ENCODE measurements at places on chromosomes 6 and 20.

GRCh38 chr6:1029141-1029540 lies 282.8 kb upstream of the FOXQ1 start:
- no peak for DNase-seq

GRCh38 chr6:145272246-145272645 lies 463.1 kb downstream of the EPM2A start:
- DNase-seq: no peak

DNA sequence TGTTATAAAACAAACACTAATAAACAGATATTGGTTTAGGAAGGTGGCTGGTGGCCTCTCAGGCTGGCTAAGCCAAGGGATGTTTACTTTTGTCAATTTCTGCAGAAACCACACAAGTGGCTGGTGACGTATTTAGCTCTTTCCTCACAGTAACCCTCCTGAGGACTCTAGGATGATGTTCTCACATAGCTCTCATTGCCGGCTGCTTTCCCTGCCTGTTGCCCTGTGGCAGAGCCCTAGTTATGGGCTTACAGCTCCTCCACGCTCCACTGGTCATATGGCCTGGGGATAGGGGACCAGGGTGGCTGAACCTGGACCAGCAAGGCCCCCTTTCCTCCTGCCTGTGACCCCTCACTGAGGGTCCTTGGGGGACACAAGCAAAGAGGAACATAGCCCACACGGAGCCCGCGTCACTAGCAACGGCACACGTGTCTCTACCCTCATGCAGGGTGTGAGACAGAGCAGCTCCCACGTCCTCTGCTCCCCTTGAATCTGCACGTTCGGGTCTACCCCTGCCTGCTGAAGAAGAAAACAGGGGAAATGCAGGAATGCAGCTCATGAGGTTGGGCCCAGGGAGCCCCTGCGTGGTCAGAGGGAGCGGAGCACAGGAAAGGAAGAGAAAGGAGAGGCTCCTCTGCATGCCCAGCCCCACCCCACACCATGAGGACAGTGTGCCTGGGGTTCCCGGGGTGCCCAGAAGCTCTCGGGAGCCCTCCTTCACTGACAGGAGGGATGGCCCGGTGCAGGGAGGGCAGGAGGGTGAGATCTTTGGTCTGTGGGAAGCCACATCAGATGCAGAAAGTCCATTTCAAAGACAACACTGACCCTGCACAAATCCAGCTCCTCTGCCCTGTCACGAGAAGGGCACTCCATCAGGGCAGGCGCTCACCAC lies 13.9 kb downstream of the RAMACL start:
- no peak for DNase-seq

- DNase-seq: no peak
Measured at GRCh38 chr6:143271024-143271423, 179.5 kb downstream of the ADAT2 start.

DNA sequence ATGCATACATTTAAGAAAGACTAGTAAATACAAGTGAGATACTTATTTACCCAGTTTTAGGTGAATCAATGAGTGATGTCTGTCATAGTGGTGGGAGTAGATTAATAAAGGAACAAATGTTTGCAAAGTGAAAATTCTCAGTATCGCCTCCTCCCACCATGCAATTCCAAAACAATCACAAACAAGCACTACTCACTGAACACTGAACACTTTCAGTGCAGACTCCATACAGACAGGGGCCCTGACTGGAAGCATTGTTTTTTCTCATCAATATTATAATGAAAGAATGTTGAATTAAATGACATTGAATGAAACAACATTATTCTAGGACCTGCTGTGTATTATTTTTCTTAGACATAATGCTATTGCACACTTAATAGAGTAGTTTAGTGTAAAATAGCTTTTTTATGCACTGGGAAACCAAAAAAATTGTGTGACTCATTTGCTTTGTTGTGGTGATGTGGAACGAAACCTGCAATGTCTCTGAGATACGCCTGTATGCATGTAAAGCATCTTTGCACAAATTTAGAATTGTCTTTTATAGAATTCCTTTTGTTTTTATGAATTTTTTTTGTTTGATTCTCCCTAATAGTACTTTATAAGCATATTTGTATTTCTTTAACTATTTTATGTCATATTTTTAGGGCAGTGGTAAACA lies 317.5 kb downstream of the UTRN start:
- DNase-seq: no peak

DNA sequence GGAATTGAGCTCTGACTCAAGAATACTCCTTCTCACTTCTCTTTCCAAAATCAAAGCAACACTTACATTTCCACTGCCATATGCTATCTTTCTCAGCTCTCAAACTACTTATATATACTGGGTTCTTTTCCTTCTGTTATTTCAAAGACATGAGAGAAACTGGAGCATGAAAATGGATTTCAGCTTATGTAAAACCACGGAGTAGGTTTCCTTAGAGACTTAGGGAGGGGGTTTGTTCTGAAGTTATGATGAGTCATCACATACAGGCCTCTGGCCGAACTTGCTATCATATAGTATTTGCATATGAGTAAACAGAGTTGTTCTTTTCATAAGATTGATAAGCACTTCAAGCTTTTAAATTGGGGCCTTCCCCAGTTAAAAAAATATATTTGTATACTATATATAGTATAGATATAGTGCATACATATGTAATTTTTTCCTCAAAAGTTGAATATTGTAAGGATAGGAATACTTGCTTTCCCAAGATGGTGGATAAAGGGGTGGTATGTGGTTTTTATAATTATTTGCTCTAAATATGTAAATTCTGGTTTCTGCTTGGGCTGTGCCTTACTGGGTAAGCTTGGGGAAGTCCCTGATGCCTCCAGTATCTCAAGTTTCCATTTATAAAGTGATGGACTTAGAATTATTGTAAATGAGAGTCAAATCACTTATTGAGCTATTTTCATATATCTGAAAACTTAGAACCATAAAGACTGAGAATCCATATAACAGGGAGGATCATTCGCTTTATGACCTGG lies 273.9 kb downstream of the RFPL4B start:
- no peak for DNase-seq

GRCh38 chr6:140897349-140897748 lies 1235.4 kb upstream of the GJE1 start:
- no peak for DNase-seq
